ENCODE measurements at places on chromosomes 2 and 18.

DNA sequence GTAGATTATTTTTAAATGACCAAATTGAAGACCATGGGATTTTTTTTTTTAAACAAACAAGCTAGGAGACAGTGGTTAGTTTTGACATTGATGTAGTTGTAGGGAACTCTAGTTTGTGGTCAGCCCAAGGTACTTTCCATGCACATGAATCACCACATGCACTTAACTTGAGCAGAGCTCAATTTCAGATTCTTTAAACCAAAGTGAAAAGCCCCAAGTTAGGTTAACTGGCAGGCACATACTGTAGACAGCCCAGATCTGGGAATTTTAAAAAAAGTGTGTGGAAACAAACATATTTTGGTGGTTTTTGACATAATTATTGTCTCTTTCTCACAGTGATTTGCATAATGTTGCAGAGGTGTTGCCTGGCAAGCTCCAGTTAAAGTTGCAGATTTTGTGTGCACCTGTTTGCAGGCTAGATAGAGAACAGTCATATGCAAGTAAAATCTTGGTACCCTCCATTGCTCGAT lies 88.4 kb downstream of the BCL2L11 start:
- no peak for DNase-seq

DNA sequence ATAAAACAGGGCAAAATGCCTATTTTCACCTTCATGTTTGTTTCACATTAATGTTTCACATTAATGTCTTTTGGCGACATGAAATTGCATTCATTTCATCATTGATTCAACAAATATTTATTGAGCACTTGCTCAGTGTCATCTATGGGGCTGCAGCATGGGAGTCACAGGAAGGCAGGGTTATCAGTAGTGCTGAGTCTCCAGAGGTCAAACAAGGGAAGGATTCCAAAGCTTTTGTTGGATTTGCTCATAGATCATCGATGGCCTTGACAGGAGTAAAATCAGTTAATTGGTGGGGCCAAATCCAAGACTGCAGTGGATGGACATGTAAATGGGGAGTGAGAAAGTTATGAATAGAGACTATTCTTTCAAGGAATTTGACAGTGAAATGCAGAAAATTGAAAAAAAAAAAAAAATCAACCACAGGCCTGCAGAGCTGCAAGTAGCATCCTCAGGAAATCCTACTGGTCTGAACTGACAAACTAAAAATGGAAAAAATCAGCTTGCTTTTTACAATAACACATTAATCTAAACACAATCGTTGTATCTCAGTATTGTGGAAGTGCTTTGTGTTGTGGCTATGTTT lies 1290.8 kb downstream of the DPP10 start:
- DNase-seq = no peak

GRCh38 chr2:13560322-13560721 lies 843.6 kb downstream of the TRIB2 start:
- no peak for DNase-seq

GRCh38 chr2:215698566-215698965 lies 262.7 kb upstream of the FN1 start:
- DNase-seq = no peak

GRCh38 chr2:233654501-233654900 lies 17.2 kb upstream of the UGT1A9 start:
- no peak for DNase-seq

DNA sequence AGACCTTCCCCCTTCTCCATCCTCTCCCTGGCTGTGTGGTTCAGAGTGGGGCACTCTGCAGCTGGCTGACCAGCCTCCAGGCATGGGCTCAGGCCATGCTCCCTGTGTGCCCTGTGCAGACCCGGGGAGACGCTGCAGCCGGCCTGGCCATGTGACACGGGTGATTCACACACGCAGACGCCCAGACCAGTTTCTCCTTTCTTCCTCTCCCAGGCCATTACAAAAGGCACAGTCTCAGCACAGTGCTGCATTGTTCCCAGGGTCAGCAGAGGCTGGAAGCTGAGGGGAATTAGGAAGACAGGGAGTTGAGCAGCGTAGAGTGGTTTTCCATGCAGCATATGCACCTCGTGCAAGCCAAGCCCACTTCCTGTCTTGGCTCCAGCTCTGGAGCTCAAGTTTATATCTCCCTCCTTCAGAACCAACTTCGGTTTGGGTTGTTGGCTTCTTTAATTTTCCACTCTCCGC lies 288.5 kb downstream of the TNS1 start:
- no peak for DNase-seq

DNA sequence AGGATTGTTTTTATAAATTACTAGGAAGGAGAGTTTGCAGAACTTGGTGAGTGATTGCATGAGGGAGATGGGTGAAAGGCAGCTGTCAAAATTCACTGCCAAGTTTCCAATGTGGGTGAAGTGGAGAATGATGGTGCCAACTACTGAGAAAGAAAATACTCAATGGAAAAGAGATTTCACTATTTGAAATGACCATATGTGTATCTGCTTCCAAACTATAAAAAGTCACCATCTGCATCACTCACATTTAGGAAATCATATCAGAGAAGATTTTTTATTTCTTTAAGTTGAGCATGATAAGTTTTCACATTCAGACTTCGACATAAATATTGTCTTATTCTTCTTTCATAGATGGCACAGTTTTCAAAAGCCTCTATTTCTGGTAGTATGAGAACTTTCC lies 570.0 kb upstream of the DSEL start:
- no peak for DNase-seq

GRCh38 chr2:191246820-191247380 lies 1.7 kb downstream of the MYO1B start:
- no peak for DNase-seq

- no peak for DNase-seq
Measured at GRCh38 chr2:16142383-16143361, 202.3 kb downstream of the MYCN start.

DNA sequence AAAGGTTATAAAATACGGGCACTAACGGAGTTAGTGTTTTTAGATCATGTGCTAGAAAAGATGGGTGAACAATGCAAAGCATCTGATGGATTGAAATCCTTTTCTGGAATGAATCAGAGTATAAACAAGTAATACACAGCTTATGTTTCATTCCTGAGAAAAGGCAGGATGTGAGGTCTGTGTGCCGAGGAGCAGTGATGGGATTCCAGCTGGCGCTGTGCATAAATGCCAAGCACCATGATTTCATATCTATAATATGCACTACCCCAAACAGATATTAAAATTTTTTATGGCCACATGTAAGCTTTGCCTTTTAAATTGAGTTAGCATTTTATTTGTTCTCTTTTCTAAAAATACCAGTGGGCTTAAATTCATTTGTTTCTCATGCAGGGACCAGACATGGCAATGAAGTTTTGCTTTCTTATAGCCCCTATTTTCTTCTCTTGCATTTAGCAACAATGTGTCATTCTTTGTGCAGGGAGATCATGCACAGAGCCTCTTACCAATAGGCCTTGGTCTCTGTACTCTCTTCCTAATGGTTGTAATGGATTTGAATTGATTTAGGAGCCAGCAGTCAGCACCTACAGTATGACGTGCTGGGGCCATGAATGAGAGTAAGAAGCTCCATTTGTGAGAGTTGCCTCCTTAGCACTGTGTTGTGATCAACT lies 323.9 kb downstream of the SLC8A1 start:
- no peak for DNase-seq

- no peak for DNase-seq
Measured at GRCh38 chr2:170747921-170748320, 22.3 kb upstream of the ERICH2 start.

- DNase-seq = no peak
Measured at GRCh38 chr2:224142397-224143312, 103.6 kb upstream of the SERPINE2 start.

DNA sequence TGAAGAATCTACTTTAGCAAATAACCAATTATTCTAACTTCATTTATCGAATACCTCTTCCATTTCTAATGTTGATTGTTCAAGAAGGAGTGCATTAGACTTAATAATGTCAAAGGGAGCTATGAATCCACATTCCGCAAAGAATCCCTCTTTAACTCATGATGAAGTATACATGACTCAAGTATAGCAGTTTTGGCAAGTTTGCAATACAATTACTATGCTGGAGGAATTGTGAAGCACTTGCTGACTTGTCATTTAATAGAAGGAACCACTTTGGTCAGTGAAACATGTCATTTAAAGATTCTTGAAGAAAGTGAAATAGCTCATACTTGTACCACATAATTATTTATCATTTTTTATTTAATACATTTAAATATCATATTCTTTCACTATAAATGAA lies 125.1 kb downstream of the SLC39A10 start:
- no peak for DNase-seq

- no peak for DNase-seq
Measured at GRCh38 chr2:207760453-207760852, 9.3 kb downstream of the FZD5 start.

DNA sequence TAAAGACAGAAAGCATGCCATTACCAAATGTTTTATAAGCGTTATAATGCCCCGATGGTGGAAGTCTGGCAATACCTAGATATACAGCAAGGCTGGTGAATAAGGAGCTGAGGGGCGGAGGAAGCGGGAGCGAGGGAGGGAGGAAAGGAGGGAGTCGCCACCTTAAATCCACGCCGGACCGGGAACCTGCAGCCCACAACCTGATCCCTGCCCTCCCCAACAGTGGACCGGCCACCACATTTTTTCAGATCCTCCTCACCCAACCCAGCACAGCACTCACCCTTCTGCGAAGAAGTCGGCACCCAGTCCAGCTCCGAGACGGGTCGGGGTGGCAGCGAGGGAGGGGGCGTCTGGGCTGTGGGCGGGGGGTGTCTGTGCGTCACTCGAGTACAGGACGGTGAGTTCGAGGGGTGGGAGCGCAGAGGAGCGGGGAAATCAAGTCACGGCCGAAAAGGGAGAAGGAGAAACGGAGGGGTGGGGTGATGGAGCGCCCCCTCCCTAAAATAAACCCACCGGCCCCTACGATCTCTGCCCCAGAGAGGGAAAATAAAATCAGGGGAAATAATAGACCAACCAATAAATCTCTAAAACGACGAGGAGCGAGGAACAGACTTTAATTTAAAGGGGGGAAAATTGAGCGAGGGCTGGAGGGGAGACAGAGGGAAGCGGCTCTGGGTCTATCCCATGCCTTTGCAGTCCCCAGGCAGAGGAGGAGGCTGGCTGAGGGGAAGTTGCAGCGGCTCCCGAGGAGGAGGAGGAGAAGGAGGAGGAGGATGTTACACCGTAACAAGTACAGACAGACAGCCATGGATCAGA lies 96.5 kb upstream of the SERTAD2 start:
- DNase-seq = peak; percentile 39

GRCh38 chr2:60742419-60742818 lies 13.6 kb upstream of the PAPOLG start:
- DNase-seq = no peak

- peak; percentile 58 for DNase-seq
Measured at GRCh38 chr2:128178650-128179460, 87.9 kb downstream of the UGGT1 start.

GRCh38 chr18:43092539-43092938 lies 22.9 kb downstream of the RIT2 start:
- DNase-seq = no peak

DNA sequence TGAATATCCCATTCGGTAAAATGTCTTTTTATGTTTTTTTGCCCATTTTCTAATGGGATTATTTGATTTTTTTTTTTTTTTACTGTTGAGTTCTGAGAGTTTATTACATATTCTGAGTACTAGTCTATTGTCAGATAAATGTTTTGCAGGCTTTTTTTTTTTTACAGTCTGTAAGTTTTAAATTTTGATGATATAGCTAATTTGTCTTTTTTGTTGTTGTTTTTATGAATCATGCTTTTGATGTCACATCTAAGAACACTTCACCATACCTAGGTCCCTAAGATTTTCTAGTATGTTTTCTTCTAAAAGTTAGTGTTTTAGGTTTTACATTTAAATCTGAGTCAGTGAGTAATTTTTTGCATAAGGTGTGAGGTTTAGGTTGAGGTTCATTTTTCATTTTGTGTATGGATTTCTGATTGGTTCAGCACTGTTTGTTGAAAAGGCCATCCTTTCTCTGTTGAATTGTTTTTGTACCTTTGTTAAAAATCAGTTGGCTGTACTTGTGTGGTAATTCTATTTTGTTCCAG lies 40.7 kb downstream of the PTPN4 start:
- no peak for DNase-seq

DNA sequence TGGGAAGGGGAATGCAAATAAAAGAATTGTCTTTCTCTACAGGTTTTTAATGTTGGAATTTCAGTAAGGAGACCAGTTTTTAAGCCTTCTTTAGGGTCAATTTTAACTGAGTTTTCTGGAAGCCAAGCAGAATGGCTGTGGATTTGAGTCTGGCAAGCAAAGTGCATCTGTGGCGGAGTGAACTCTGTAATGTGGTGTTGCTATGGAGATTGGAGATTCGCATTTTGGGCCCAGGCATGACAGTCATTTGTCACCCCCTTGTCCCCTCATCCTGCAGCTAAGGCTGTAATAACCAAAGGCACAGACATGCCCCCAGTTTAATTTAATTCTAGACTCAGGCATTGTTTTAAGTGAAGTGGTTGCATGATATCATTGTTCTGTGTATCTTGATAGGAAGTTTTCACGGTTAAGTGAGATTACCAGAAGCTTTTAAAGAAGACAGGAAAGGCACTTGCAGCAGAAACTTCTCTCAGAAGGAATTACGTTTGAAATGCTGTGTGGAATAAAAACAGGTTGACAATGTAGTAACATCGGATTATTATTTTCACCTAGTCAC lies 30.6 kb downstream of the ARMC9 start:
- no peak for DNase-seq

DNA sequence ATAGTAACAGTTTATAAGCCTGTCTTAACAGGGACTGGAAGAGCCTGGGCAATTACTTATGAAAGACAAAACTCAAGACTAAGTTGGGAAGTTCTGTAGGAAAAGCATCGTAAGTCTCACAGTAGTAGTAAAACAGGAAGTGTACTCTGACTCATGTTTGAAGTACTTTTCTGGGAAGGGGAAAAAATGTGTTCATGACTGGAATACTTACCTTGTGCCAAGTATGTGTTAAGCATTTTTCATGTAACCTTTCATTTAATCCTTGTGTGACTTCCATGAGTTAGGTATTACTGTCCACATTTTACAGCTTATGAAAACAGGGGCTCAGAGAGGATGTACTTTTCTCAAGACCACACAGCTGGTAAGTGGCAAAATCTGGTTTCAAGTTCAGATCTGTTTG lies 13.7 kb upstream of the SKOR2 start:
- no peak for DNase-seq

DNA sequence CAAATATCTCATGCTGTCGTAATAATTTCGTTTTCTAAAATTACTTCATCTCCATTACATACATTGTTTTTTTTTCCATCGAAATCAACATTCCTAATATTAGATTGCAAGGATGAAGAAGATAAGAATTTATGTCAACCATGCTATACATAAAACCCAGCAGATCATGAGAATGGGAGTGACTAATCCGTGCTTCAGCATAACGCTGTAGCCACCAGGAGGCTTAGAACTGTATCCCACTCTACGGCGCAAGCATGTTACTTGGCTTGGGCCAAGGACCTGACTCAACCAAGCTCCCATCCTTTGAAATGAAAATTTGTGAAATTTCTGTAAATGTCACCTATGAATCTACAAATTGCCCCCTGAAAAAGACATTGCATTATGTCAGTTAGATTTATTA lies 392.5 kb downstream of the FIGN start:
- DNase-seq = no peak

- DNase-seq = no peak
Measured at GRCh38 chr2:230668939-230669303, 43.7 kb upstream of the CAB39 start.

- DNase-seq = no peak
Measured at GRCh38 chr2:70496819-70497218, 56.8 kb downstream of the TGFA start.

GRCh38 chr2:217939629-217940245 lies 63.1 kb downstream of the TNS1 start:
- no peak for DNase-seq
